ENCODE measurements at places on chromosomes 11 and 22.
A peak's percentile ranks its signal among the peaks of the same experiment; 100 is the strongest.

- no peak for DNase-seq
Measured at GRCh38 chr11:69367211-69367964, 73.4 kb downstream of the MYEOV start.

DNA sequence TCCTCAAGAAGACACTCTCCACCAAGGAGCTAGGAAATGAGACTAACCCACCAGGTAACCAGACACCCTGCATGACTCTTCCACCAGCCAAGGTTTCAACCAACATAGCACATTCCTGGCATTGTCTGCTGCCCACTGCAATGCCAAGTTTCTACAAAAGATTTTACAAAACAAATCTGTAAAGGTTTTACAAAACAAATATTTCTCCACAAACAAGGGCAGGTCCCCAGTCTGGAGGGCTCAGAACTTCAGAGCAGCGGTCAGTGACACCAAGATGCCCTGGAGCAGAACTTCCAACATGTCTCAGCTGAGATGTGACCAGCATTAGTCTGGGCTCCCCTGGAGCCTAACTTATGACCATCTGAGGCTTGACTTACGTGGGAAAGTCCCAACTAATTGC, 14.0 kb downstream of the GALNT18 start:
- peak; percentile 58 for DNase-seq

DNA sequence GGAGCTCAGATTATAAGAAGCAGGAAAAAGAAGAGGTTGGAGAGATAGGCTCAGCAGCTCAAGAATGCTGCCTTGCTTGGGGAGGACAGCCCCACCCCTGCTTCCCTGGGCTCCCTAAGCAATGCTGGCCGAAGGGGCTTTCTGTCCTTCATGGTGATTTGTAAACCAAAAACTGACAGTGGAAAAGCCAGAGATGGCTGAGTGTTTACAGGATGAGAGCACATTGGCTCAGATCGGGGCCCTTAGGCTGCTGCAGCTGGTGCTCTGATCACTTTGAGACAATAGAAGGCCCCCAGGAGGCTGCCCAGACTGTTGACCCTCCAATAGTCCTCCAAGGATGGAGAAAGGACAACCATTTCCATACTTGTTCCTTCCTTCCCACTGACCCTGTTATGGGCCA, 28.8 kb upstream of the AMOTL1 start:
- no peak for DNase-seq

DNA sequence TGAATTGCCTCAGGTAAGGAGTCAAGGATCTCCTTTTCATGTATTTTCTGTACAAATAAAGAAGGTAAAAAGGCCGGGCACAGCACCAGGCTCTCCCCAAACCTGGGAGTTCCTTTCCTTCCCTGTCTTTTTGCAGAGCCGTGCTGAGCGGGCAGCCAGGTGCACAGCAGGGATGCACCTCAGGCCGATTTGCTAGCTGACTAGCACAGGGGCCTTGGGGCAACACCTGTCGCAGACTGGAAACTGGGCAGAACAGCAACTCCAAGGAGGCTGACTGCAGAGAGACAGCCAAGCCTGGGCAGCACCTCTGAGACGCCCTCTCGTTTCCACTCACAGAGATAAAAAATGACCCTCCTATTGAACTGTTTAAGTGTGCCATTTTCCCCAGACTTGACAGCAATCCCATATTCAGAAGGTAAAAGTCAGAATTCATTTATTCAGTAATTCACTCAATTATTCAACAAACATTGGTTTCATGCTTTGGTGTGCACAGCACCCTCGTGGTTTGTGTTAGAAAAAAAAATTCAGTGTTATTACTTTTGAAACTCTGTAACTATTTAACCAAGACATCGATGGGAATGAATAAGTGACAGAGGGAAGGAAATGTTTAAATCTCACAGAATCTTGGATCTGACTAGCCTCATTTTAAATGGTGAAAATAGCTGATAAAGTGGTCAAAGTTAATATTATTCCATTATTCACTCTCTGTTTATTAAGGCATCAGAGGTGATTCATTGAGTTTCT, 120.9 kb downstream of the GALNT18 start:
- DNase-seq: no peak

DNA sequence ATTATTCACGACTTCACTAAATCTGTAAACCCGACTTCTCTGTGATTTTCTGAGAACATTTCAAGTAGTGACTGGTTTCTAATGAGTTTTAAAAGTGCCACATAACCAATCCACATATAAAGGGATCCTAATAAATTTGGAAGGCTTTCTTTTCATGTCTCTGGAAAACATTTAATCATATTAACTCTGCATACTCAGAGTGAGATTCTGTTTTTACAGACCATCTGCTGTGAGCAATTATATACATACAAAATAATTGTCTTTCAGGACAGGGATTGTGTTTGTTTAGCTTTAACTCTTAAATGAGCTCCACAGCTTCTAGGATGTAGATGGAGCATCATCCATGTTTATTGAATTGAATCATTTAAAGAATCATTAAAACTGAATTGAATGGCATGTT, 65.1 kb downstream of the PRMT3 start:
- no peak for DNase-seq

GRCh38 chr22:40628354-40629042, 8.0 kb downstream of the MRTFA start:
- DNase-seq: no peak

DNA sequence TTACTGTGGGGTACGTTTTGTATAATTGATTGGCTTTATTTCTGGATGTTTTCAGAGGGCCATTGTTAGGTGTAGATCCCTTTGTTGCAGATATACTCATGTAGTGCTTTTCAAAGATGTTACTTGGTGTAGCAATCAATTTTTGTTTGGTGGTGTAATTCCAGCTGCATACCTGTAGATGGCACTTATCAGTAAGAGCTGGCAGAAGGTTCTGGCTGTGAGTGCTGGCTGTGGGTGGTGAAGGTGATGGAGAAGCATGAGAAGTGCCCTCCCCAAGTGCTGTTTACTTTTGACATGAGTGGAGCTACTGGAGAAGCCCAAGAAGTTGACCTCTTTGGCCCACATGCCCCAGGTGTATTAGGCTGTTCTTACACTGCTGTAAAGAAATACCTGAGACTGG, 1074.9 kb downstream of the FAM181B start:
- peak; percentile 20 for DNase-seq

DNA sequence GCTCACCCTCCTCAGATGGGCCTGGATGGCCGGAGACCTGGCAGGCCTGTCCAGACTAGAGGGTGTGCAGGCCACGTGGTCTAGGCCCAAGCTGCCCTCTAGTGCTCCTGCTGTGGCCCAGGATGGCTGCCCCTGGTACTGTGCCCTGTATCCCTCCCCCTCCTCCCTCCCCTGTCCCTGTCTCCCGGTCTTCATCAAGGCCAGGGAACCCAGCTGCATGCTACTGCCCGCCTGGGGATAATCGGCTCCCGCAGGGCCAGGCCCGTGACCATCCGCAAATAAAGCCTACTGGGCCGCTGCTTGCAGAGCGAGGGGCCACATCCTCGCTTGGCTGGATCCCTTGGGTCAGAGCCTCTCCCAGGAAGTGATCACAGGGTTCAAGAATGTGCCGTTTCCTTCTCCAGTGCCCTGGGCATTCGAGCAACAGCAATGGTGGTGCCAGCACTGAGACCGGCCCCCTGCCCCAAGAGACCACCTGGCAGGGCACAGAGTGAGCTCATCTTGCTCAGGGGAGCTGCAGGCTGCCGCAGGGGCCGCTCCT, 51.1 kb downstream of the WNT7B start:
- peak; percentile 57 for DNase-seq

DNA sequence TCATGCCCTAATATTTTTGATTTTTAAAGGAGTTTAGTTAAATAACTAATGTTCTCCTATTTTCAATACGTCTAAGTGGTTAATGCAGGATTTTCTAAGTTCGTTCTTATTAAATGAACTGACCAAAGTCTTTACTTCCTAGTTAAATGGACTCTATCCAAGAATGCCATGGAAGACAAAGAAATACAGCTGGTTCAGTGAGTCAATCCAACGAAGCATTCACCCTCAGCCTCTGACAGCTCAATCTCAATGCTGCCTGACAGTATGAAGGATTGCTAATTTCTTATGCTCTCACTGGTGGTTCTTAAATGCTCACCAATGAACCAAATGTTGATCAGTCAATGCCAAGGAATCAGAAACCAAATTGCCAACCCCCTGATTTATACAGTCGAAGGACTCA, 219.4 kb downstream of the CADM1 start:
- DNase-seq: no peak

GRCh38 chr22:37202716-37203115, 9.6 kb downstream of the SSTR3 start:
- no peak for DNase-seq

GRCh38 chr11:84899740-84900139, 727.4 kb downstream of the DLG2 start:
- DNase-seq: peak; percentile 11

DNA sequence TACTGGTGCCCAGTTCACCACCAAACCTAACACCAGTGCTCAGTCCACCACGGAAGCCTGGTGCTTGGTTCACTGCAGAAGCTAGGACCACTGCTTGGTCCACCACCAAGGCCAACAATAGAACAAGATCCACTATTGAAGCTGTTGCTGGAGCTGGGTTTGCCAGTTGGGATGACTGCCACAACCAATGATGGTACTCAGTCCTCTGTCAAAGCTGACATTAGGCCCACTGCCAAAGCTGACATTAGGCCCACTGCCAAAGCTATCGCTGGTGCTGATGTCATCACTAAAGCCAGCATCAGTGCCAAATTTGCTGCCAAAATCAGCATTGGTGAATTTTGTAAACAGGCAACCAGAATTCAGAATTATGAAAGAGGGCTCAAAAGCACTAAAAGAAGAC, 1850.2 kb upstream of the RAG2 start:
- no peak for DNase-seq

- DNase-seq: peak; percentile 65
Measured at GRCh38 chr22:49481659-49482399, 345.8 kb downstream of the BRD1 start.

DNA sequence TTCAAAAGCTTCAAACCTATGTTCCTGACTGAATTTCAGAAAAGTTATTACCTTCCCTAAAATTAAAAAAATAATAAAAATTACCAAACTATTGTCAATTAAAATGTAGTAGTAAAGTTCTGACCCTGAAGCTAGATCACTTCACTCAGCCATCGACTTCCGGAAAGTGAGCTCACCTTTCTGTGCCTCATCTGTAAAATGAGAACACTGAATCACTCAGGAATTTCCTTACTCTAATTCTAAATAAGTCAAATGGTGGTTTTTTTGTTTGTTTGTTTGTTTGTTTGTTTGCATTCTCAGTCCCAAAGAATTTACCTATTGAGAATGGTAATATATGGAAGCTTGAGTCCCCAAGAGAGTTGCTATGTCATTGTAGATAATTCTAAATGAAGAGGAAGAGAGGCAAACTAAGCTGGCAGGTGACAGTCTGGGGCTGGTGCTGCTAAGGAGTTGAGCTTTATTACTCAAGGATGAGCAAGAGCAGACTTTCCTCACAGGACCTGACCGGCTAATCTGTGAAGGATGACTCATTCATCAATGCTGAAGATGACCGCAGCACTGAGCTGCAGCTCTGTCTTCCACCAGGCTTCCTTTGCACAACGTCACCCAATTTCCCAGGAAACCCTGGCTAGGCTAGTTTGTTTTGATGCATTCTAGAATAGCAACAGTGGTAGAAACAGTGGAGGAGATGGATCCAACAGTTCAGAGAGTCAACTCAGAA, 248.8 kb downstream of the RAB38 start:
- DNase-seq: peak; percentile 79

DNA sequence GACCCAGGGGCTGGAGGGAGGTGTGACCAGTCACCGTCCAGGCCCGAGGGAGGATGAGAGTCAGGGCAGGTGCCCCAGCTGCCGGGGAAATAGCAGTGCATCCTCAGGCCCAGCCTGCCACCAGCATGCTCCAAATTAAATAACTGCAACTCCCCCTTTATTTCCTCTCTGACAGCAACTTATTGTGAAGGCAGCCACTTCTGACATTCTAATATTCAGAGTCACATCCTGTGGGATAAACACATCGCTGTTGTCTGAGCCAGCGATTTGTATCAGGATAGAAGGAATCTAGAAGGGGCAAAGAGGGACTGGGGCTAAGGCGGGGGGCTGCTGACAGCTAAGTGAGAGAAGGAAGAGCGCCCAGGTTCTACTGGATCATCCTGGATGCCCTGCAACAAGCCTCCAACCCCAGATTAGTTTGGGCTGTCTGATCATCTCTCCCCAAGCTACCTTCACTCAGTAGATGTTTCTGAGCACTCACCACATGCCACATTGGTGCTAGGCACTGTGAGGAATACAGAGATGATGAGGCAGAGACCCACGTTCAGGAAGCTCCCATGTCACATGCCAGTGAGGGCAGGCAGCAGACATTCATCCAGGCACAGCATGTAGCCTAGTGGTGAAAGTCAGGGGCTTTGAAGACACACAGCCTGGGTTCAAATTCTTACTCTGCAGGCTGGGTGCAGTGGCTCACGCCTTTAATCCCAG, 214.1 kb downstream of the BUD13 start:
- peak; percentile 71 for DNase-seq

- DNase-seq: peak; percentile 68
Measured at GRCh38 chr22:24289114-24289513, 18.5 kb downstream of the SPECC1L start.
